Activated CD8-positive, alpha-beta T cell treated with anti-CD3 and anti-CD28 coated beads for 36 hours (primary cell): ENCODE measurements at places on chromosomes 5 and 9. TPM values are rescaled to one million over a fixed set of nuclear protein-coding genes. Genes with fewer than 3 reads are reported as not detected.
A peak's percentile ranks its signal among the peaks of the same experiment; 100 is the strongest.

STC2 gene
- 40.9 TPM for total RNA-seq

PCDHA4 gene
- total RNA-seq, result not detected

DNA sequence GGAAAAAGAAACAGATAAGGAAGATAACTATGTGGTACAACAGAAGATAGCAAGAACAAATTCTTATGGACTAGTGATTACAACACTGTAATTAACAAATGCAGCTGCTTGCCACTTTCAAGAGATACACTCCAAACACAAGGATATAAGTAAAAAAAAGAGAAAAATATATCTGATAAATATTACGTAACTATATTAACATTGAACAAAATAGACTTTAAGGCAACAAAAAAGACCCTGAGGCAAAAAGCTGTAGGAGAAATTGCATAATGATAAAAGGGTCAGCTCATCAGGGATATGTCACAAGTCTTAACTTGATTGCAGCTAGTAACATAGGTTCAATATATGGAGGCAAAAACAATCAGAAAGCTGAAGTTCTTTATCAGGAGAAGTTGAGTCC is 51.3 kb upstream of the RNF130 start:
- no peak for DNase-seq
- no peaks in the 10 kb centered on the region for H3K4me1 ChIP-seq
- H3K27me3 ChIP-seq, result peaks cover 16% of the 10 kb centered on the region
- no peak overlapping the region for H3K27ac ChIP-seq
- no peaks in the 10 kb centered on the region for H3K36me3 ChIP-seq

GRCh38 chr5:142305211-142305610 is 19.6 kb downstream of the SPRY4 start:
- DNase-seq, result no peak
- H3K27ac ChIP-seq, result no peak overlapping the region
- no peaks in the 10 kb centered on the region for H3K27me3 ChIP-seq
- no peaks in the 10 kb centered on the region for H3K4me1 ChIP-seq
- no peaks in the 10 kb centered on the region for H3K36me3 ChIP-seq
- no peak overlapping the region for H3K4me3 ChIP-seq

PCDHGB3 gene
- 0.16 TPM for total RNA-seq

- H3K27me3 ChIP-seq, result no peaks in the 10 kb centered on the region
- no peak overlapping the region for H3K27ac ChIP-seq
- no peak overlapping the region for H3K4me3 ChIP-seq
Measured at GRCh38 chr9:37587521-37587920, 4.9 kb downstream of the TOMM5 start.

GLIPR2 gene
- total RNA-seq, result 13.6 TPM

- H3K36me3 ChIP-seq, result peaks cover 24% of the 10 kb centered on the region
- DNase-seq, result no peak
- peaks cover 6% of the 10 kb centered on the region for H3K4me1 ChIP-seq
- H3K4me3 ChIP-seq, result no peak overlapping the region
Measured at GRCh38 chr5:78419396-78419795, 59.0 kb downstream of the SCAMP1 start.

IRX1 gene
- total RNA-seq, result not detected

PCDHGB5 gene
- not detected for total RNA-seq

DNA sequence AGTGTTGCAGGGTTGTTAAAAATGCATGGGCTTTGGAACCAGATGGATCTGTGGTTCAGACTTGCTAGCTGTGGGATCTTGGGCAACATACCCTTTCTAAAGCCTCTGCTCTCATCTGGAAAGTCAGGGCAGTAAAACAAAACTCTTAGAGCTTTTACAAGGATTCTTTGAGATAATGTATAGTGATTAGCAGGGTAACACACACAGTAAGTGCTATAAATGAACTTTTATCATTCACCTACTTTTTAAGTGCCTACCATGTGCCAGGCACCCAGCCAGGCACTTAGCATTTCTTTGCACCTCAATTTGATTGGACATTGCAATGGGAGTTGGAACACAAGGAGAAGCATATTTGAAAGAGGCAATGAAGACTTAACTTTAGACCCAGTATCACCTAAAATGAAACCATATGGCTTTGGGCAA is 208.6 kb upstream of the PAPPA start:
- H3K27me3 ChIP-seq, result peaks cover 1% of the 10 kb centered on the region
- H3K27ac ChIP-seq, result no peak overlapping the region
- no peaks in the 10 kb centered on the region for H3K4me1 ChIP-seq

DNA sequence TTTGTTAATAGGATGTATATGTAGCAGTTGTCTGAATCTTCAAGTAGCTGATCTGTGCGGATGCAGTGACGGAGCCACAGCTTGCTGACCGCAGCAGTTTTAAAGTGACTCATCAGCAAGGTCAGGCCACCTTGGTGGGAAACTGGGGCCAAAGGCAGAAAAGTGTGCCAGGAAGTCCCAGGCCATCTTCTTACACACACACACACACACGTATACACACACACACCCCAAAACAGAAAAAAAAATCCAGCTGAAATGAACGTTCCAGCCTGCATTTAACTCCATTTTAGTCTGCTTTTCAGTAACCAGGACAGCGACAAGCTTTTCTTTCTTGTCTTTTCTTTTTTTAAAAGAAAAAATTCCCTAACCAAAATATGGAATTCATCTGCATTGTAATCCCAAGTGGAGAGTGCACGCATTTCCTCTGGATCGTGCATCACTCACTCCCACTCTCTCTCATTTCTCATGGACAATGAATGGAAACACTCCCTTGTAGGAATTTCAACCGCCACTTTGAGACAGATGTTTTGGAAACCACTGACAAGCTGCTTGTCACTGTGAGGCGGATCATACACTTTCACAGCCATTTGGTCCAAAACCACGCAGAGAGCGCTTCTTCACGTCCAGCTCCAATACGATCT is 103.9 kb downstream of the LHFPL2 start:
- no peak for DNase-seq
- H3K4me1 ChIP-seq, result no peaks in the 10 kb centered on the region
- H3K36me3 ChIP-seq, result no peaks in the 10 kb centered on the region
- H3K4me3 ChIP-seq, result no peak overlapping the region

- H3K4me3 ChIP-seq, result no peak overlapping the region
- no peaks in the 10 kb centered on the region for H3K36me3 ChIP-seq
- no peaks in the 10 kb centered on the region for H3K4me1 ChIP-seq
- no peaks in the 10 kb centered on the region for H3K27me3 ChIP-seq
Measured at GRCh38 chr5:145637396-145637795, 197.7 kb downstream of the PRELID2 start.

DNA sequence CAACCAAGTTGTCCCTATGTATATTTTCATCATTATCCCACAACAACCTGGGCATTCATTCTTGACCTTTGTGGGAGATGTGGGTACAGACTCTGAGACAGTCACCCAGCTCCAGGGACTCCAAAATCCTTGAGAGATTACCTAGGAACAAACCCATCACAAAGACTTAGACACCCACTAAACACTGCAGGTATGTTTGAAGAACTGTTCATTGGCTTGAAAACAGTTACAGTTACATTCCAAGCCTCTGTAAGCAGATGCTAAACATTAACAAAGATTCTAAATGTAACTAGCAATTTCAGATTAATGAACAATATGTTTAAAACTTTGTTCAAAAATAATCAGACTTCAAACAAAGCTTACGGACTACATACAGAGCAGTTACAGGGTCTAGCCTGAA is 24.7 kb downstream of the DEPDC1B start:
- no peak for DNase-seq
- H3K4me3 ChIP-seq, result no peak overlapping the region
- H3K4me1 ChIP-seq, result no peaks in the 10 kb centered on the region
- H3K36me3 ChIP-seq, result no peaks in the 10 kb centered on the region
- H3K27me3 ChIP-seq, result no peaks in the 10 kb centered on the region

- no peaks in the 10 kb centered on the region for H3K4me1 ChIP-seq
- DNase-seq, result no peak
- no peak overlapping the region for H3K27ac ChIP-seq
Measured at GRCh38 chr5:37966871-37967270, 127.0 kb upstream of the GDNF start.

SIT1 gene
- total RNA-seq, result 102 TPM

PDLIM4 gene
- total RNA-seq, result not detected

TLE1 gene
- total RNA-seq, result 0.29 TPM

GRCh38 chr5:151612689-151613427 is 21.7 kb upstream of the FAT2 start:
- no peaks in the 10 kb centered on the region for H3K36me3 ChIP-seq
- peaks cover 39% of the 10 kb centered on the region for H3K4me1 ChIP-seq
- H3K4me3 ChIP-seq, result peak overlapping the region; percentile 11
- no peaks in the 10 kb centered on the region for H3K27me3 ChIP-seq
- DNase-seq, result peak; percentile 77

- H3K27ac ChIP-seq, result no peak overlapping the region
- no peak for DNase-seq
- no peaks in the 10 kb centered on the region for H3K4me1 ChIP-seq
Measured at GRCh38 chr9:127124111-127124531, 1.7 kb upstream of the ANGPTL2 start.

DNA sequence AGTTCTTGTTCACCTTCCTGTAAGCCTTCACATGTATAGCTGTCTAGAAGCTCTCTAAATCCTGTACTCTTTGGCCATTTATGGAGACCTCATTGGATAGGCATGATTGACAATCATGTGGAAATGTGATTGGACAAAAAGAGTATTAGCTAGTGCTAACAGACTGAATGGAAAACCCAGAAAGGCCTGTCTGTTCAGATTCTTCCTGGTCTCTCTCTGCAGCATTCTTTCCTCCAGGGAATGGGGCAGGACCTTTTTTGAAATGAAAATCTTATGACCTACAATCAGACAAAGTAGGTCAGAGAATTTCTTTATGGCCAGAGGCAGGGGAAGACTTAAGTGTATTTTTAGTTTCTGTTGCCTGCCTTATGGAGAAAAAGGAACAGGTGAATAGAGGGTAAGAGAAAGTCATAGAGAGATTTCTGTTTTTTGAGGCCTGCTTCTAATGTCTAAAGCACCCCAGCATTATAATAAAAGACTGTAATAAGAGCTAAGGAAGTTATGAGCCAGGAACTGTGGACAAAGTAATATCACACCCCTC is 152.4 kb upstream of the CCDC152 start:
- H3K4me1 ChIP-seq, result no peaks in the 10 kb centered on the region
- no peak overlapping the region for H3K27ac ChIP-seq
- H3K36me3 ChIP-seq, result no peaks in the 10 kb centered on the region
- H3K27me3 ChIP-seq, result peaks cover 6% of the 10 kb centered on the region

DNA sequence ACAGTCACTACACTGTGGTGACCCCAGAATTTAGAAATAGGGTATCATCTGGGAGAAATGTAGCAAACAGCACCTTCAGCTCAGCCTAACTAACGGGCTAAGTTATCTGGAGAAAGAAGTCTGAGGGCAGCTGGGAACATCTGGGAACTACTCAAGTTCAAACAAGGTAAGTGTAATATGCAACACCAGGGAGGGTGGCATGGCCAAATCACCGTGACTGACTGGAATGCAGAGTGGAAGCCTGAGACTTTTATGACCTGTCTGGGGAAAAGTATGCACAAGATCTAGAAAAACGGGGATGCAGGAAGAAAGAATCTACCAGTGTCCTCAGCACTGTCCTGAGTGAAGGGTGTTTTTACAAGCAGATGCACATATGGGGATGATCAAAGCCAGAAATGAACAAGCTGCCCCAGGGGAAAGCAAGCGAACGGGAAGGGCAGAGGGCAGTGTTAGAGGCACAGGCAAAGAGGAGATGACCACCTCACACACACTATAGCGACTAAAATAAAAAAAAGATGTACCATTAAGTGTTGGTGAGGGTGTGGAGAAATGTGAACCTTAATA is 59.9 kb downstream of the SERINC5 start:
- no peak overlapping the region for H3K4me3 ChIP-seq
- peak overlapping the region; percentile 73 for H3K27ac ChIP-seq

SGCD gene
- total RNA-seq, result not detected

DNA sequence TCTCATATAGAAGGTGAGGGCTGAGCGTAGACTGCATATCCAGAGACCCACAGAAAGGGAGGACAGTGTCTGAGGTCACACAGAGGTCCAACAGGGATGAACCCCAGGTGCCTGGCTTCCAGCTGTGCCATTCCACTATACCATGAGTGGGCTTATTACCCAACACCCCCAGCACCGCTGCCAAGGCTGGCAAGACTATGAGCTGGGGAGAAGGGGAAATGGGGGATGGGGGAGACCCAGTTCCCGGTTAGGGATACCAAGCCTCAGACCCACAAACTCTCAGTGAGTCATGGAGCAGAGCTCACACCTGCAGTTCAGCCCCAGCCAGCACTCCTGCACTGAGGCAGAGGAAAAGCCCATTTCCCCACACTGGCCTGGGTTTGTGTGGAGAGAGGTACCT is 106.4 kb downstream of the PSD2 start:
- H3K27me3 ChIP-seq, result peaks cover 25% of the 10 kb centered on the region
- H3K36me3 ChIP-seq, result no peaks in the 10 kb centered on the region
- no peak for DNase-seq
- H3K4me3 ChIP-seq, result no peak overlapping the region
- H3K27ac ChIP-seq, result no peak overlapping the region
- H3K4me1 ChIP-seq, result peaks cover 5% of the 10 kb centered on the region

DNA sequence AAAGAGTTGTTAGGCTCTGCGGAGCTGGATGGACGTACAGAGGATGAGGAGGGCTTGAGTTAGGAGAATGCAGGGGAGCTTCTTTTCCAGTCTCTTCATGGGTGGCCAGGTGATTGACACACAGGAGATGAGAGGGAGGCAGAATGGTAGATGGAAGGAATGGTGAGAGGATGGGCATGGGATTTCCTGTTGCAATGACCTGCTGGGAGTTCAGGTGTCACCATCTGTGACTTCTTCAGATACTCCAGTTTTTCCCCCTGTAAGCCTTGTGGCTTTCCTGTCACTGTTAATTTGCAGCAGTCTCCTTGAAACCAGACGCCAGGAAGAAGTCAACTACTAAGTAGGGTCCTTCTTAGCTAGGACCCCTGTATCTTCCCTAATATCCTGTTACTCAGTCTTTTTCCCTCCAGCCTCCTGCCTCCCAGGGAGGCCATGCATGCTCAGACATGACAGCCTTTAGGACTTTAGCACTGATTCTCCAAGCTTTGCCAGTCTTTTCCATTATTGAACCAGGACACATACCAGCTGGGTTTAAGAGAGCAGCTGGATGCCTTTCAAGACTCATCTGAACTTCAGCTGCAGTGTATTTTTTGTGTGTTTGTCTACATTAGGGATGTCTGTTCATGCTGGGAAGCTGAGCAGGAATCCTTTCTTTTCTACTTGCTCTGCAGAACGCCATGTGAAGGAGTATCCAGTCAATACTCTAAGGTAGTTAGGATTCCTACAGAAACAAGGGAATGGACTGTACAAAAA is 67.2 kb upstream of the CD180 start:
- H3K4me1 ChIP-seq, result no peaks in the 10 kb centered on the region
- no peaks in the 10 kb centered on the region for H3K27me3 ChIP-seq
- H3K36me3 ChIP-seq, result no peaks in the 10 kb centered on the region
- H3K27ac ChIP-seq, result no peak overlapping the region

DNA sequence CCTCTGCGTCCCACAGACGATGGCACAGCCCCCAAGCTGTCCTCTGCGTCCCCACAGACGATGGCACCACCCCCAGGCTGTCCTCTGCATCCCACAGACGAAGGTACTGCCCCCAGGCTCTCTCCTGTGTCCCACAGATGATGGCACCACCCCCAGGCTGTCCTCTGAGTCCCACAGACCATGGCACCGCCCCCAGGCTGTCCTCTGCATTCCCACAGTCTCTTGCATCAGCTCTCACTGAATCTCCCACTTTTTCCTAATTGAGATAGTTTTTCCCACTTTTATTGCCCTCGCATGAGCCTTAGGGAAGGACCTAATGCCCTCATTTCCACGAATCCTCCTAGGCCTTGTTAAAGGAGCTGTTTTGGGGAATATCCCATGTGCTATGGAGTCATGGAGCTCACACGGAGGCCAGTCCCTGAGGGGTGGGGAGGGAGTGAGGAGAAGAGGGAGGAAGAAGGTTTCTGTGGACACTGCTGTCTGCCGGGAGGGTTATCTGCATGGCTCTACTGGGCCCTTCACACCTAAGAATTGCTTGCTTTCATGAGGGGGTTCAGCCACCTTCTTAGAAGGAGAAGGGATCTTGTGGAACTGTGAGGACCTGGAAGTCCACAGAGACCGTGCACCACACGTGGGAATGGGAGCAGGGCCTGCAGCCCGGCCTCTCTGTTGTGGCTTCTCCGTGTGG is 58.2 kb upstream of the PTCH1 start:
- H3K4me1 ChIP-seq, result peaks cover 11% of the 10 kb centered on the region
- H3K36me3 ChIP-seq, result no peaks in the 10 kb centered on the region
- no peak overlapping the region for H3K4me3 ChIP-seq

SPAG8 gene
- 1.1 TPM for total RNA-seq
